ENCODE measurements at places on chromosomes 5 and 9.

GRCh38 chr9:135480071-135480939 is 723 bp downstream of the PPP1R26 start:
- DNase-seq = no peak

DNA sequence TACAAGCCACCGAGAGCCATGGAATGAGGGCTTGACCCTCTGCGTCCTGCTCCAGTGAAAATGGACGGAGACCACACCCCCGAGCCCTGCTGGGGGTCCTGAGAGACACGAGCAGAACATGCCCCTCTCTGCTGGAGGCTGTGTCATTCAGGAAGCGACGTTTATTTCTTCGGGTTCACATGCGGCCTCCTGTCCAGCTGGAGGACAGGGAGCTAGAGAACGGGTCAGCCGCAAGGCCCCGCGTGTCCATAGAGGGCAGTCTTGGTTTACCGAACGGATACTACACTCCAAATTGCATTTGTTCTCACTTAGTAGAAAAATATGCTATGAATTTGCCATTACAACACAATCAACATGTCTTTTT is 36.1 kb downstream of the MRPL36 start:
- DNase-seq = peak; percentile 72

GRCh38 chr5:58855851-58856739 is 273.2 kb downstream of the RAB3C start:
- DNase-seq = no peak

DNA sequence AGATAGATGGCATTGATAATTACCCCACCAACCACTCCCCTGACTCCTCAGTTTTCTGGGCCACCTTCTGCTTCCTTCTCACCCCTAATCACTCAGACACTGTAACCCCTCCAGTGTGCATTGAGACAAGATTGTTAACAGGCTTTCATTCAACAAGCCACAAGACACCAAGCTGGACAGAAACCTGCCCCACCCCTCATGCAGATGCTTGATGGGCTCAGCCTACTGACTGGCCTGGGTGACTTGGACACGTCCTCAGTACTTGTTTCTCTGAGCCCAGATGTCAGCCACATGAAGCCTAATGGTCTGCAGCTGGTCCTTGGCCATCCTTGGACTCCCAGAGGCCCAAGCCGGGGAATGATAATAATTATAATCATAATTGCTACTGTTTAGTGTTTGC is 71.4 kb upstream of the SMIM23 start:
- DNase-seq = no peak

DNA sequence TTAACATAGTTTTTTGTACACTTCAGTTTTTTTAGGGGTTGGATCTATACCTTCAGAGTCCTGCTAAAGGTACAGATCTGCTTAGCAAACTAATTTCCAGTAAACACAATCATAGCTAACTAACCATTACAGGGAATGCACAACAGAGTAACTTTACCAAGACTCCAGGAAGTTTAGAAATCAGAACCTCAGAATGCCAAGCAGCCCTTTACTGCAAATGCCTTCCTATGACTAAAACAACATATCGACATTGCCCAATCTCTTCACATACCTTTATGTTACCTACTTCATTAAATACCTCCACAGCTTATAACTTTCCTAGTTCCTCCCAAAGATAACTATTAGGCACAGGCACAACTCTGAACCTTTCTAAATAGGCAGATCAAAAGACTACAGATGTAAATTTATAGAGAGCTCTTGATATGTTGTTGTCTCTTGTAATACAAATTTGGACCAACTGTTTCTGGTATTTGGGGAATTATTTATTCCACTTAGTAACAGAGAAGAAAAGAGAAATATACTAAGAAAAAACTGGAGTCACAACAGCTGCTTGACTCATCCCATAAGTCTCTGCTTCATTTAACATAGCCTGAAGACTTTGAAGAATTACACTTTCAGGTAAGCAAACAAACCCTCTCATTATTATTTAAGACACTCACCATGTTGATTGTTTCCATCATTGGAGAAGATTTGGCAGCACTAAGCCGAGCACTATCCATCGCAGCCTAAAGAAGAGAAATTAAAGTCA is 46.0 kb upstream of the OR2K2 start:
- no peak for DNase-seq

DNA sequence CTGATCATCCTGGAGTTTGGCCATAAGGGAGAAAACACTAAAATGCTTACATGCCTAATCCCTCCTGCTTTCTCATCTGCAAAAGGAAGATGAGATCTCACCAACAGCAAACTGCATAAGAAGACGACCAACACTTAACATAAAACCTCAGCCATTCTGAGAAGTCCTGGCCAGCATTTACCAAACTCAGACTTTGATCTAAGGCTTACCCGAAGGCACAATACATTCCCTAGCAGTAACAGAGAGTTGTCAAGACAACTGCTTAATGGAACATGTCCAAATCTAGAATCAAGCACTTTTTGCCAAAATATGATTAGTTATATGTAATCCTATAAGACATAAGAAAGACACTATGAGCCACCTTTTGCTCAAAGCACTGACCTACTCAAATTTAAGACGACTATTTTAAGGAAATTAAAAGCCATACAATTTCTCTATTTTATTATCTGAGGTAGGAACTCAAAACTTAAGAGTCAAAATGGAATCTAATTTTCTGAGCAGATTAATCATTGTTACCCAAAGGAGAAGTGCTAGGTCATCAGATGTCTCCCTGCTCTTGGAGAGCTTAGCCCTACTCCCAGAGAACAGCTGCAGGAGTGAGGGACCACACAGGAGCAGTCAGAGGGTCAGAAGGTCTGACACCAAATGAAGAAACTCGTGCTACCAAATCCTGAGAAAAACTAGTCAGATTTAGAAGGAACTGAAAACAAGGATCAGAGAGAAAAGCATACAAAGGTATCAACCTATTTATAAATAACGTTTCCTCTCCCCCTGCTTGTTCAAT is 39.3 kb downstream of the EPB41L4A start:
- DNase-seq = no peak

GRCh38 chr5:175800656-175801081 is 70.7 kb upstream of the CPLX2 start:
- no peak for DNase-seq

DNA sequence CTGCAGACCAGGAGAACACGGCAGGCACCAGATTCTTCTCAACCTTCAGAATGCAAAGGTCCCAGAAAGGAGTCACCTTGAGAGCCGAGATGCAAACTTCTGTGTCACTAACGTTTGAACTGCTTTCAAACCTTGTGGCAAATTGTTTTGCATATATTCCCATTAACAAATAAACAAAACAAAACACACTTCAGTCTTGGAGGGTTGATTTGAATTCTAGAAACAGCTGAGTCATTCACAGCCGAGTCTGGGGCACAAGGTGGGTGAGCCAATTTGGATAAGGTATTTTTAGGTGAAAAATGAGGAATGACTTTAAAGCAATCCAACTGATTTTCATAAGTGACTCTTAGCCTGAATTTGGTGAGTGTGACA is 38.8 kb upstream of the ANKRD33B start:
- no peak for DNase-seq

DNA sequence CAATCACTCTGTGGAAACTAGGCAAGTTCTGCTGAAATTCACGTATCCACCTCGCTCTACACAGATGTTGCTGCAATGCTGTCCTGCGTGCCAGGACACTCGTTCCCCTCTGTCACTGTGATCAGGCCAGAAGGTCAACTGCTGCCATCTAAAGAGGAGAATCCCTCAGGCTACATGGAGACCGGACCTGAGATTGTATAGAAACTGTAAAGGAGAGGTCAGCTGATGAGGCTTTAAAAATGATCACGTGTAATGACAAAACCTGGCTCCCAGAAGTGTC is 80.1 kb downstream of the PRRT1B start:
- DNase-seq = no peak

DNA sequence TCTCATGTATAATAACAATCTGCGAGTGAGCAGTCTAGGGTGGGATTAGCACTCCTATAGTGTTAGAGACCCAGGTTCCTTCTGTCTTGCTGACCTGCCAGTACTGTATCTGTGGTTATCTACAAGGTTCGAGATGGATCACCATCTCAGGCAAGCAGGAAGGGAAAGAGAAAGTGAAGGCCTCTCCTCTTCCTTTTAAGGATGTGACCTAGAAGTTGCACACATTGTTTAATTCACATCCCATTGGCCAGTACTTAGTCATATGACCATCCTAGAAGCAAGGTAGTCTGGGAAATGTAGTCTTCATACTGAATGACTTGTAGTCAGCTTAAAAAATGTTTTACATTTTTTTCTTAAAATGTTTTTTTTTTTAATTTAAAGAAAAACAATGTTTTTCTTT is 168.6 kb downstream of the CARTPT start:
- no peak for DNase-seq

- DNase-seq = no peak
These were observed 26.6 kb downstream of the RUSC2 start for GRCh38 chr9:35516479-35516878.

- DNase-seq = no peak
These were observed 412.0 kb downstream of the ACTL7B start for GRCh38 chr9:108443741-108444140.

DNA sequence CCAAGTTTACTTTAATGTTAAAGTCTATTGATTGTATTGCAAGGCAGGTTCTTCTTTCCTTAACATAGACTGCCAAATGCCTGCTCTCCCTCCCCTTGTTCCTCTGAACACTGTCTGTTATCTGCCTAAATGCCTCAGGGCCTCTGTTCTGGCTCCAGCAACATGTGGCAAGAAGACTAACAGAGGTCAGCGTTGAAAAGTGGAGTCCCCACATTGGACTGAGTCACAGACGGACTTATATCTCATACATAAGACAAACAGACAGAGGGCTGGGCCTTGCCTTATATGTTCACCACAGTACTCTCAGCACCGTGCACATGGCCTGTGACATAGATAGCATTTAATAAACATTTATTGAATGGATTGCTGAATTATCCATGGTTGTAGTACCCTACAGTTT is 91.4 kb downstream of the TSSK1B start:
- DNase-seq = no peak

- no peak for DNase-seq
These were observed 19.4 kb upstream of the RNF130 start for GRCh38 chr5:180090769-180091546.

DNA sequence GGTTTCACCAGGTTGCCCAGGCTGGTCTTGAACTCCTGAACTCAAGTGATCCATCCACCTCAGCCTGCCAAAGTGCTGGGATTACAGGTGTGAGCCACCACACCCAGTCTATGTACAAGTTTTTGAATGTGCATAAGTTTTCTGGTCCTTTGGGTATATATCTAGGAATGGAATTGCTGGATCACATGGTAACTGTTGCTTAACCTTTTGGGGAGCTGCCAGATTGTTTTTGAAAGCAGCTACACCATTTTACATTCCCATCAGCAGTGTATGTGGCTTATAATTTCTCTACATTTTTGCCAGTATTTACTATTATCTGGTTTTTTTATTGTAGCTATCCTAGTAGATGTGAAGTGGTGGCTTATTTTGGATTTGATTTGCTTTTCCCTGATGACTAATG is 8.9 kb upstream of the LNPEP start:
- no peak for DNase-seq

GRCh38 chr9:118003240-118003639 is 299.0 kb downstream of the TLR4 start:
- DNase-seq = no peak

- no peak for DNase-seq
These were observed 34.3 kb downstream of the CENPP start for GRCh38 chr9:92360083-92360482.

DNA sequence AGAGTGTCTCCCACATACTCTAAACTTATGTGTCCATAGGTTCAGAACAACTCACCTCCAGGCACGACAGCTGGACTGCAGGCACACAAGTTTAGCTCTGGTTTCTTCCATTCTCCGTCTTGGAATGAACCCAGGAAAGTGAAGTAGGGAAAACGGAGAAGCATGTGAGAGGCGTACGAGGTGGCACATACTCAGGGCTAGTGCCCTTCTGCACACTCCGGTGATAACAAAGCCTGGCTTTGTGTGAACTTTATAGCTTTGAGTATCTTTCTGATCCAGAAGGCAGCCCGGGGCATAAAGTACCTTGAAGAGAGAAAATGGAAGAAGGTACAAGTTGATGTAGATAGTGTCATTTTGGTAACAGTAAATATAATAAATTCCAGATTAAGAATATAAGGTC is 11.1 kb upstream of the HTR4 start:
- no peak for DNase-seq

GRCh38 chr9:19470567-19470966 is 61.8 kb downstream of the ACER2 start:
- no peak for DNase-seq

DNA sequence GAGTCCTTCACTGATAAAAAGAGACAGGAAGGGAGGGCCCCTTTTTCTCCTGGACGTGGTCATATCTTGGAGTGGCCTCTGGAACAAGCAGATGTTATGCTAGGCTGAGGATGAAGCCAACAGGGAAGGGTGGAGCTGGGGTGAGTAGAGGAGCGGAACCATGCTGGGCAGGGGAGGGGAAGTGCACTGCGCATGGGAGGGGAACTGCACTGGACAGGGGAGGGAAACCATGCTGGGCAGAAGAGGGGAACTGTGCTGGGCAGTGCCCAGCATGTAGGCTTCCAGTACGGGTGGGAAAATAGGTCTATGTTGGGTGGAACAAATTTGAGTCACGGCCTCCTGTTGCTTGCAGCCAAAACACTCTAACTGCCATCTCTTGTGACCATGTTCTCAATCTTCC is 19.3 kb upstream of the IRX4 start:
- no peak for DNase-seq

DNA sequence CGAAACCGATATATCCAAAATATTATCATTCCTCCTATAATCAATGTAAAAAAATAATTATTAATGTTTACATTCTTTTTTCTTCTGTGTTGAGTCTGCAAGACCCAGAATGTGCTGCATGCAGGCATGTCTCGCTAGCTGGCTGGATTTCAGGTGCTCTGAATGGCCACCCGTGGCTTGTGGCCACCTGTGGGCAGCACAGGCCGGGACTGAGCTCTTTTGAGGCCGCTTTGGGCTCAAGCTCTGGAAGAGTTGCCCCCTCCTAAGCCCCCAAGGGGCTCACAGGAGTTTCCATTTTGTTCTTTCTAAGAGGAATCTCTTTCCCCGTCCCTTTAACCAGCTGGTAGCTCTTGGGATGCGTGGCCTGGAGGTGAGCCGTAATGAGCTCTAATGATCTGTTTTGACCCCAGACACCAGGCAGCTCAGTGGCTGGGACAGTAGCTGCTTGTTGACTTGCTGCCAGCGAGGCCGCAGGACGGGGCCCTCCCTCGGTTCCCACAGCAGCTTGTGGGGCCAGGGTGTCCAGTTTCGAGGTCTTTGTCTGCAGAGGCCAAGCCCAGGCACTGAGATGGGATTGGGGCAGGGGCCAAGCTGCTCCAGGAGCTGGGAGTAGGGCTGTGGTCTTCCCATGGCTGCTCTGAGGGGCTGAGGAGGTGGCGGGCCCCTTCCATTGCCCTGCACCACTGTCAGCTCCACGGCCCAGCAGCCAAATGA is 20.8 kb downstream of the ASS1 start:
- DNase-seq = no peak

DNA sequence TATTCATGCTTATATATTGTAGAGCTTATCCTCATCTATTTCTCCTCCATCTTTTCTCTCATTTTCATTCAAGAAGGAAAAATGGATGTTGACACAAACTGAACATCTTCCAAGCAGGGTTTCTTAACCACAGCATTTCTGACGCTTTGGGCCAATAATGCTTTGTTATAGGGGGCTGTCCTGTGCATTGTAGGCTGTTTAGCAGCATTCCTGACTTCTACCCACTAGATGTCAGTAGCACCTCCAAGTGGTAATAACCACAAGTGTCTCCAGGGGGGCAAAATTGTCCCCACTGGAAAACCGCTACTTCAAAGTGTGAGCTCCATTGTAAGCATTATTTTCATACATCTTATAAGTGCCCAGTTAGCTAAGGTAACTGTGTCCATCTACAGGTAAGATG is 2.6 kb upstream of the TXNDC8 start:
- no peak for DNase-seq

GRCh38 chr5:62731022-62731421 is 152.4 kb downstream of the LRRC70 start:
- no peak for DNase-seq
